Right atrium auricular region (tissue), 2 donors: ENCODE measurements at places on chromosomes 1 and 21. TPM values are rescaled to one million over a fixed set of nuclear protein-coding genes. Genes with fewer than 3 reads are reported as not detected.

DNA sequence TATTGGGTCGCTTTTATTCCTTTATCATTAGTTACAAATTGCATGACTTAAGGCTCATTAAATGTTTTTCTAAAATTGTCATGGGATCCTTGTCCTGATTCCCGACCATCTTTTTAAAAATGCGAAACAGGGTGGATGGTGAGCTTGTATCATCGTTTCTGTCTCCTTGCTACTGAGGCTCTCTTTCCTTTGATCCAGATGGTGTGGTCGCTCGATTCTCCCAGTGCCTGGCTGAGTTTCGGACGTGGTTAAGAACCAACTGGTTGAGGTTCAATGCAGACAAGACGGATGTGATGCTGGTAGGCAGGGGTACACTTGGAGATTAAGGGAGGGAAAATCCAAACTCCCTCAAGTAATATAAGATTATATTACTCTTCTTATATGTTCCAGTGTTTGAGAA, 1.2 kb downstream of the MIER1 start:
- DNase-seq, result no peak

GRCh38 chr1:39204441-39205081, at the start of gene MACF1:
MACF1 (plus strand) TSS chr1:39204695; CDS start chr1:39205023, 328 bp downstream.
- peak; percentile 86 for DNase-seq

GRCh38 chr1:246784621-246785493, 60.6 kb downstream of the SCCPDH start:
- DNase-seq, result no peak

DNA sequence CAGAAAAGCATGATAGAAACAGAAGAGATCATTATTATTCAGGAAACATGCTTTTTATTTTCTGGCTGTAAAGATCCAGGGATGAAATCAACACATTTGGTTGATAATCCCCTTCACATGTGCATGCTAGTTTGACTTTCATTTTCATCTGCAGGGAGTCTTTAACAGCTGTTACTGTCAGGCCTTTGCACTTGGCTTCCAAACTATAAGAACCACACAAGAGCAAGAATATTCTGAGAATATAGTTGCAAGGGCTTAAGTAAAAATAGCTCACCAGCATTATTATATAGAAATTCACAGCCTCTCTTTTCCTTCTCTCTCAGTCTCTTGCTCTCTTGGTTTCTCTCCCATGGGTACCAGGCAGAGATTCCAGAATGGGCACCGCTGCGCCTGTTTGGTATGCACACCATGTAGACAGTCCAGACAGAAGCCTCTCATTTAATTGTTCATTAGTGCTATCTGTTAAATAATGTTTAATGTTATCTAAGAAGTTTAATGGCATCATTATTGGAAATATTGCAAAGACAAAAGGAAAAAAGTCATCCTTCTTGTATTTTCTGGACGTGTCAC, 622.3 kb upstream of the PLXNA2 start:
- DNase-seq, result no peak

S100B gene
- 4.5 TPM for total RNA-seq

DNA sequence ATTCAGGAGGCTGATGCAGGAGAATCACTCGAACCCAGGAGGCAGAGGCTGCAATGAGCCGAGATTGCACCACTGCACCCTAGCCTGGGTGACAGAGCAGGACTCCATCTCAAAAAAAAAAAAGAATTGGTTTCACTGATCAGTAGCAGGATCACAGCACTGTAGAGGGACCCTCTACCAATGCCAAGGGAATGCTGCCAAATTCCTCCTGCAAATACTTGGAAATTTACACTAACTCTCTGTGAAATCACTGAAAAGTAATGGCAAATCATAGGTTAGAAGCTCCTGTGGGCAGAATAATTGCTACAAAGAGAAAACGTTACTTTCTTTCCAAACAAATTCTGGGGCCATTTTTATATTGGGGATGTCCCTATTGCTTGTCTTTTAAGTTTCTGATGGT, 6.7 kb upstream of the GPR25 start:
- no peak for DNase-seq

DNA sequence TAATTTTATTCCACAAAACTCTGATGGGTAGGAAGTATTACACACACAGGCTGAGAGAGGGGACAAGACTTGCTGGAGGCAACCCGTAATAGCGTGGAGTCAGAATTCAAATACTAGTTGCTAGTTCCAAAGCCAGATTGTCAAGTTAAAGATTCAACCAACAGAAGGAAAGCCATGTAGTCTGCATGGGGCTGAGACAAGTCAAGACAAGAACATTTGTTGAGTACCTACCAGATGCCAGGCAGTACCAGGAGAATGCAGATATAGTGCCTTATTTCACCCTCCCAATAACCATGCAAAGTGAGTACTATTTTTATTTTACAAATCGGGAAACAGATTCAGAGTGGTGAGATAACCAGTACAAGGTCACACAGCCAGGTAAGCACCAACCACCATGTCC, 110.4 kb upstream of the SPATA6 start:
- DNase-seq, result no peak
